ENCODE measurements at places on chromosomes 3 and 15.

DNA sequence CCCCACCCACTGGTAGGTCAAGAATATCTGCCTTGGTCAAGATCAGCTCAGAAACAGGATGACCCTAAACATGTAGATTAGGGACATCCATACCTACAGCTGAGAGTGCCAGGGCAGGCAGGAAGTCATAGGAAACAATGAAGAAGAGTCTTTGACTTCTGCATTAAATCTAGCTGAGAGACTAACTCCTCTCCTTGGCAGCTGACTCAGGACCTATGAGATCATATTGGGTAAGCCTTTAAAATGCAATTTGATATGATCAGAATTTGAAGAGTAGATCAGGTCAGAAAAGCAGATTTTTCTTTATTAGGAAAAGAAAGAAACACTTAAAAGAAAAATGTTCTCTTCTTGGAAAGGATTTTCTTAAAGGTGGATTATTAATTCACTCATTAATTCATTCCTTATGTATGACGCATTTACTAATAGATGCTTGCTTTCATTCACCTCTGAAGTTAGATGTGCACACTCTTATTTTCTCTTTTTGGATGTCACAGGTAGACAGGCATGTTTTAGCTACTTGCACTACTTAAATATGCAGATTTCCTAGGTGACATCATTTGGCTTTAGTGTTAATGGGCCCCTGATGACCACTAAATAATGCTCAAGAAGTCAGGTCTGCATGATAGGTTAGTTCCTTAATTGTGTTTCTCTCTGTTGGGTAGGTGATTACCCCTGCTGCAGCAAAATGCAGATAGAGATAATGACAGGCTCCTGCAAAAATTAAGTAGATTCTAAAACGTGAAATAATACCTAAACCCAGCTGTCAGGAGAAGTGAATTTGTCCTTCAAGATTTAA is 35.7 kb upstream of the GSK3B start:
- no peak for DNase-seq

GRCh38 chr3:39849992-39850715 is 40.7 kb downstream of the MYRIP start:
- DNase-seq = no peak

GRCh38 chr15:91075739-91076138 is 24.3 kb upstream of the SV2B start:
- DNase-seq = no peak

GRCh38 chr3:65277798-65278197 is 590.0 kb upstream of the ADAMTS9 start:
- DNase-seq = no peak

DNA sequence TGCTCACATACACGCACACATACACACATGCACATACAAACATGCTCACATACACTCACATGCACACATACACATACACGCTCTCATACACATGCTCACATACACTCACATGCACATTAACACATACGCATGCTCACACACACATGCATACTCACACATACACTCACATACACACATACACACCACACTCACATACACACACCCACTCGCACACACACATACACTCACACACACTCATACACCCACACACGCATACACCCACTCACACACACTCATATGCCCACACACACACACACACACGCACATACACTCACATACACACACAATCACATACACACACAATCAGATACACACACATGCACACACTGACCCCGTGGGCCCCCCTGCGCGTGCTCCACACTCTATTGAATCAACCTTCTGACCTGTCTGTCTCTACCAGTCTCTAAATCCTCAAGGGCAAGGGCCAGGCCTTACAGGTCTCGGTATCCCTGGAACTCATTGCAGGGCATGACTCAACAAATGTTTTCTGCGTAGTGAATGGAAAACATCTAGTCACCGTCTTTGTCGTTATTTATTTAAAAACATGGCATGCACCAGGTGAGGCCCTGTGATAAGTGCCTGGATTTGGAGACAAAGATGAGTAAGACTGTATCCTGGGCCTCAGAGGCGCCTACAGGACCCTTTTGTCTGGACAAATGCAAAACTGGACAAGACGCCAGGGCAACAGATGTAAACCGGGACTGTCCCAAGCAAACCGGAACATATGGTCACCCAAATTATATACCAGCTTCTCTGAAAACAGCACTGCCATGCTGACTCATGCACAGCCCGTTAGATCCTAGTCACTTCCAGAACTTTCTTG is 41.8 kb downstream of the GRK7 start:
- DNase-seq = no peak

- no peak for DNase-seq
Measured at GRCh38 chr3:86968244-86968932, 22.6 kb downstream of the VGLL3 start.

DNA sequence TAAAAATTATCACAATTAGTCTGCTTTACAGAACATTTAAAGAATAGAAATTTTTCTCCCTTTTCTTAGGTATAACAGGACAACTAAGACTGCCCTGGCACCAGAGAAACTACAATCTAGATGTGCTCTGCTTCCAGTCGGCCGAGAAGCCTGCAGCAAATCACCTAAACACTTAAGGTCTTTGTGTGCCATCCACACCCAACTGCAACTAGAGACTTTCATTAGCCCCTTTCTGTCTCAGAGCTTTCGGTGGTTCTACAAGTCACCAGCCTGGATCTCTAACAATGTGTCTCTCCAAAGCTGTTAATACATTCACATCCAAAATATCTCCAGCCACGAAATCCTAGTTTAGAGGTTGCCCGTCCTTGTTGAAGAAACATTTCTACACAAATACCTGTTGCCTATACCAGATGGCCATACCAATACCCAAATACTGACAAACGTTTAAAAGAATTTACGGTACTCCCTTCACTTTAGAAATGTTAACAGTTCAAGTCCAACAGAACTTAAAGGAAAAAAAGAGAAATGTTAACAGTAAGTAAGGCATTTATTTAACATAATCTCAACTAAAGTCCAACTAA is 6.7 kb downstream of the PRC1 start:
- no peak for DNase-seq

GRCh38 chr3:31132132-31132769 is 237.8 kb upstream of the GADL1 start:
- DNase-seq = peak; percentile 5

DNA sequence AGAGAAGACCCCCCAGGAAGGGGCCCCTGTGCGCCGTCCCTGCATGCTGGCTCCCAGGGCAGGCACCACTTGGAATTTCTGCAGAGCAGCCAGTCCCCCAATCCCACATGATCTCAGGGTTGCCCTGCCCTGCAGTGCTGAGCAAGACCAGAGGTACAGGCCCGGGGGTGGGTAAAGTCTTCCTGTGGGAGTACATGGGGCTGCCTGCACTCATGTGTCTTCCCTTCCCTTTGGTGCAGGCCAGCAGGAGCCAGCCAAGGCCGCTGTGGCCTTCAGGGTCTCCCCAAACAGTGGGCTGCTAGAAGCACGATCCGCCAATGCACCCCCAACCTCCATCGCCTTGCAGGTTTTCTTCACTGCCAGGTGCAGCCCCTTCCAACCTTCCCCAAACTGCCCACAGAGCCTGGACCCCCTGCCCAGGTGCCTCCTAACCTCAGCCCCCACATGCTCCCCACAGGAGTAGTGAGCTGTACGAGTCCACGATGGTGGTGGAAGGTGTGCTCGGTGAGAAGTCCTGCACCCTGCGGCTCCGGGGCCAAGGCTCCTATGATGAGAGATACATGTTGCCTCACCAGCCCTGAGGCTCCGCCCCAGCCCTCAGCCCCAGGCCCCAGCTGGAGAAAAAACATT is 15.0 kb downstream of the ACAA1 start:
- DNase-seq = no peak

- no peak for DNase-seq
Measured at GRCh38 chr3:28134792-28135375, 106.5 kb upstream of the CMC1 start.

DNA sequence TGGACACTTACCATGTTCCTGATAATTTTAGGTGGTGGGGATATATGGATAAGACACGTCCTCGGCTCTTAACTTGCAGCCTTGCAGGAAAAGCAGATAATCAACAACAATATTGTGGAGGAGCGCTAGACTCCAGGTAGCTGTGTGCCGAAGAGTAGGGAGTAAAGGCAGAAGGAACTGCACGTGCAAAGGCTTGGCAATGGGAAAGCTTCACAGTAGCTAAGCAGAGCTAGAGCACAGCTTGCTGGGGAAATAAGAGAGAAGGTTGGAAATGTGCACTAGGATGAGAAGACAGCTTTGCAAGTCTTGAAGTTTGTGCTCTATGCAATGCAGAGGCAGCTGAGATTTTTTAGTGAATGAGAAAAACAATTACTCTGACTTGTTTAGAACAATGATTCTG is 12.4 kb downstream of the PSMA4 start:
- DNase-seq = no peak

GRCh38 chr15:55513152-55513551 is 5.1 kb upstream of the DNAAF4 start:
- DNase-seq = no peak

GRCh38 chr15:85554852-85555521 is 174.6 kb downstream of the AKAP13 start:
- no peak for DNase-seq

All from H54 (cell line).